ENCODE measurements at places on chromosomes 6 and 20.

DNA sequence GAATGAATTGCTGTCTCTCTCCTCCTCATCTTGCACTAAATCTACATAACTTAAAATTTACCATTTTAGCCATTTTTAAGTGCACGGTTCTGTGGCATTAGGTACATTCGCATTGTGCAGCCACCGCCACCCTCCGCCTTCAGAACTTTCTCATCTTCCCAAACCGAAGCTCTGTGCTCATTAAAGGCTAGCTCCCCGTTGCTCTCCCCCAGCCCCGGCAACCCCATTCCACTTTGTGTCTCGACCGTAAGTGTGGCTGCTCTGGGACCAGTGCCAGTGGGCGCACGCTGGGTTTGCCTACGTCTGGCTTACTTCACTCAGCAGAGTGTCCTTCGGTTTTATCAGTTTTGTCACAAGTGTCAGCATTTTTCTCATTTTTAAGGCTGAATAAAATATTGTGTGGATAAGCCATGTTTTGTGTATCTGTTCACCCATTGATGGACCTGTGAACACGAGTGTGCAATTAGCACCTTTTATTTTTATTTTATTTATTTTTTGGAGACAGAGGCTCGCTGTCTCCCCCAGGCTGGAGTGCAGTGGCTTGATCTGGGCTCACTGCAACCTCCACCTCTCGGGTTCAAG is 16.8 kb downstream of the SLC17A9 start:
- no peak for DNase-seq

- DNase-seq: no peak
Observed at GRCh38 chr6:40674170-40674569, 87.0 kb upstream of the LRFN2 start.

DNA sequence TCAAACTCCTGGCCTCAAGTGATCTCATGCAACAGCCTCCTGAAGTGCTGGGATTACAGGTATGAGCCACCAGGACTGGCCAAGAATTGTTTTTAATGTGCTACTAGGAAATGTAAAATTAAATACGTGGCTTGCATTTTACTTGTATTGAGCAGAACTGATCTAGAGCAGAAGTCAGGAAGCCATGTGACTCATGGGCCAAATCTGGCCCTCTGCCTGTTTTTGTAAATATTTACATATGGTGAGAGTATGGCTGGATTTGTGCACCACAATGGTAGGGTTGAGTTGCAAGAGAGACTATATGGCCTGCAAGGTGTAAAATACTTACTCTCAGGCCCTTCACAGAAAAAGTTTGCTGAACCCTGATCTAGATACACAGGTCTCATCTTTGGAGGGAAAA is 75.8 kb downstream of the LAMP5 start:
- no peak for DNase-seq

GRCh38 chr20:11086970-11087369 is 413.2 kb upstream of the JAG1 start:
- no peak for DNase-seq

- DNase-seq: no peak
Observed at GRCh38 chr6:149508485-149508884, 23.7 kb upstream of the ZC3H12D start.

- no peak for DNase-seq
Observed at GRCh38 chr6:120871416-120872261, 462.6 kb downstream of the TBC1D32 start.

- no peak for DNase-seq
Observed at GRCh38 chr6:47759364-47759763, 22.5 kb upstream of the OPN5 start.

GRCh38 chr6:79612457-79612856 is 18.7 kb upstream of the SH3BGRL2 start:
- DNase-seq: no peak

DNA sequence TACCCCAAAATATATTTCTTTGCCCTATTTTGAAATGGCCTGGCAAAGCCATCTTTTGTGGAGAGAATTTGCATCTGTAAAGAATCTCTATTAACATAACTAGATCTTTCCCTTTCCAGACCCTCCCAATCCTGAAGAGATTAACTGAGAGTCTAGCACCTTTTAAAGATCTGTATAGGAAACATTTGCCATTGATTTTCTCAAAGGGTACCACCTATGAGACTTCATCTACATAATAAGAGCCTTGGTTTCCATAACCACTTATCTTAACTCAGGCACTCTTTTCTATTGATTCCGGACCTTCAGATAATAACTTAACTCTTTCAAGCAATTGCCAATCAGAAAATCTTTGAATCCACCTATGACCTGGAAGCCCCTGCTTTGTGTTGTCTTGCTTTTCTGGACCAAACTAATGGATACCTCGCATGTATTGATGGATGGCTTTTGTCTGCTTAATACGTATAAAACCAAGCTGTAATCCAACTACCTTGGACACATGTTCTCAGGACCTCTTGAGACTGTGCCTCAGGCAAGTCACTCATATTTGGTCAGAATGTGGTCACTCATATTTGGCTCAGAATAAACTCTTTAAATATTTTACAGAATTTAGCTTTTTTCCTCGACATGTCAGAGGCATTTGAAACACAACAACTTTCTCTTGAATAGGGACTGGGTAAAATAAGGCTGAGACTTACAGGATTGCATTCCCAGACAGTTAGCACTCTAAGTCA is 31.4 kb downstream of the SLC22A2 start:
- DNase-seq: no peak

DNA sequence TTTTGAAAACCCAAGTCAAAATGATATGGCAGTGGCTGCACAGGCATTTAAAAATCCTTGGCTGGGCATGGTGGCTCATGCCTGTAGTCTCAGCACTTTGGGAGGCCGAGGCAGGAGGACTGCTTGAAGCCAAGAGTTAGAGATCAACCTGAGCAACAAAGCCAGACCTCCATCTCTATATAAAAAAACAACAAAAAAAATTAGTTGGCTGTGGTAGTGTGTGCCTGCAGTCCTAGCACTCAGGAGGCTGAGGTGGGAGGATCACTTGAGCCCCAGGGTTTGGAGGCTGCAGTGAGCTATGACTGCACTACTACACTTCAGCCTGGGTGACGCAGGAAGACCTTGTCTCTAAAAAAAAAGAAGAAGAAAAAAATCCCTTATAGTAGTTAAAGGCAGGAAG is 142.9 kb downstream of the MYB start:
- DNase-seq: no peak

DNA sequence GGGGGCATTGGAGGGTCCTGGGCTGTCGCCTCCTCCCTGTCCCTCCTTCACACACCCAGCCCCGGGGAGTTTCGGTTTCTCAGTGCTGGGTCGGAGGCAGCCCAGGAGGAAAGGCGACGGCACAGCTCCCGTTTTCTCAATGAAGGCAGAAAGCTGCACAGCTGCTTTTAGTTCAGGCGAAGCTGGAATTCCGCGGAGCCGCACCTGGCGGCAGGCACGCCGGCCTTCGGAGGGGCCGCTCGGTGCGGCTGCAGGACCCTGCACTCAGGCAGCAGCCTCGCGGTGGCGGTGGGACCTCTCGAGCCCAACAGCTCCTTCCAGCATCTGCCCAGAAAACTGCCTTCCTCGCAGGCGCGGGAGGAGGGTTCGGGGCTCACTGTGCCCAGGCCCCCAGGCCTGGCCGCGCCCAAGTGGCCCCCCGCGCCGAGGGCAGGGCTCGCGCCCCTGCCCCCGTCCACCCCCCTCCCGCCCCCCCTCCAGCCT is 4.6 kb downstream of the FOXQ1 start:
- DNase-seq: no peak

GRCh38 chr6:133613211-133613610 is 275.7 kb upstream of the TCF21 start:
- no peak for DNase-seq

- no peak for DNase-seq
Observed at GRCh38 chr6:14622085-14622484, 504.5 kb downstream of the CD83 start.

GRCh38 chr6:111441678-111442243 is 41.3 kb downstream of the REV3L start:
- DNase-seq: peak; percentile 32

- no peak for DNase-seq
Observed at GRCh38 chr6:148343047-148343782, 577 bp downstream of the SASH1 start.

DNA sequence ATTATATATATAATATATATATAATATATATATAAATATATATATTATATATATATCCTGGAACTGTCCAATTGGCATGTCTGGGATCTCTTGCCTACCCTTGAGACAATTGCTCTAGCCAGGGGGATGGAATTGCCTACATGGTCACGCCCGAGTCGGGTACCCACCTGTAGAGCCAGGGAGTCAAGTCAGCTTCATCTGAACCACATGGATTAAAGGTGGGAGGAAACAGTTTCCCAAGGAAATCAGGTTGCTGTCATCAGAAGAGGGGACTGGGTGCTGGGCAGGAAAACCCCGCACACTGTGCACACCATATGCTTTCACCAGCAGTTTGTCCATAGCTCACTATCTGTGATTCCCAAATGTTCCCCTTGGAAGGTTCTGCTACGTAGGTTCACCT is 252.5 kb upstream of the NOX3 start:
- DNase-seq: no peak

DNA sequence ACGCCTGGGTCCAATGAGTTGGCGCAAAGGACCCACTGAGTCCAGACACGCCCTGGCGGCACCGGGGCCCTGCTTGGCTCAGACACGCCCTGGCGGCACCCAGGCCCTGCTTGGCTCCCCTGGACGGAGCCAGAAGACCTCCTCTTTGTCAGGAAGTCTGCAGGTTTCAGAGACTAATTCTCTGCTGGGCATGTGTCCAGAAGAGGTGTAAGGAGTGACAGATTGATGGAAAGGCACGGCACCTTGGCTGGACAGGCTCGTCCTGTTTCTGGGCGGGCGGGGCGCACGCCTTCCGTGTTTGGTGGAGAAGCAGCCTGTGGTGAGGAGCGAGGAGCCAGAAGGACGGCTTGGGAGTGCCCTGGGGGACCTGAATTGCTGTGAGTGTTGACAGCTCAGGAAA is 23.1 kb upstream of the DACT2 start:
- no peak for DNase-seq

Measured in AML-193 (cell line).